Suppressor macrophage treated with lipopolysaccharide for 1 hour (primary cell): ENCODE measurements at places on chromosomes 2 and 18.

GRCh38 chr2:104504331-104505073 is 349.4 kb upstream of the POU3F3 start:
- no peak for DNase-seq

- DNase-seq, result no peak
Measured at GRCh38 chr18:3225588-3225987, 5.8 kb upstream of the MYOM1 start.

DNA sequence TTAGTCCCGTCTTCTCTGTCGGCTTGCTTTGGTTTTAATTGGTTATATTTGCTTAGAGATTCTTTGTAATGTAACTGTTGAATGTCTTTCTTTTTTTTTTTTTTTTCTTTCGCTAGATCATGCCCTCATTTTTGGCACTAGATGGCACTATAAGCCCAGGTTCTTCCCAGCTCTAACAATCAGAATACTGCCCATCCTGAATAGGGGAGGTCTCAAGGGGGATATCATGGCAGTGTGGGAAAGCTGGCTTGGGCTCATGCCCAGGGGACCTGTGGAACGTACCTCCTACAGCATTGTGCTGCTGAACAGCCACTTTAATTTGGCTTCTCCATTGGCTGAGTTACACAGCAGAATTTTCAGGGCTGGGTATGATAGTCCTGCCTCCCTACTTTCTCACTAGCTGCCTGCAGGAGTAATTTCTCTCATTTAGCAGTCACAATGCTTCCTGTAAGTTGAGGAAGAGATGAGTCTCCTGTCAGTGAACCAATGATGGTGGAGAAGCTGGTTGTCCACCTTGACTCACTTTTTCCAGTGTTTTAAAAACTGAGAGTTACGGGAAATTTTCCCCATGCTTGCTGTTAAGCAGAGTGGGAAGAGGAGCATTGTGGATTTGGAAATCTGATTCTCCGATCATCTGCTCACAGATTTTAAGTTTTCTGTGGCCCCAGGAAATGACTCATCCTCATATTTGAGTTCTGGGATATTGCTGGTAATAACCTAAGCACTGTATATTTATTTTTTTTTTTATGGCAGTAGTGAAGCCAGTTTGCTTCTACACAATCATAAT is 47.2 kb downstream of the RAD51AP2 start:
- peak; percentile 32 for DNase-seq

DNA sequence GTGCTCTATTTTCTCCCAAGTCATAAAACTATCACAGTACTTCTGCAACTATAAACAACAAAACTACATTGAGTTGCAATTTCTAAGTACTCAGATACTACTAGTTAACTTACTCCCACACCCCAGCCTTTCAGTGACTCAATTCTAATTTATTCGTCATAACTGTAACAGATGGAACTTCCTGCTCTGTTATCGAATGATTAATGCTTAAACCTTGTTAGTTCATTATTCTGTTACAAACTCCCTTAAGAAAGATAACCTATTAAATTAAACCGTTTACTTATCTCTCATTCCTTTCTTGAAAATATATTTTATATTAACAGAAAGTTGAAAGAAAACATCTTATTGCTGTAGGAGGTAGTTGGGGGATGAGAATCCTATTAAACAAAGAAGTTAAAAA is 17.0 kb downstream of the TNFAIP6 start:
- peak; percentile 56 for DNase-seq

DNA sequence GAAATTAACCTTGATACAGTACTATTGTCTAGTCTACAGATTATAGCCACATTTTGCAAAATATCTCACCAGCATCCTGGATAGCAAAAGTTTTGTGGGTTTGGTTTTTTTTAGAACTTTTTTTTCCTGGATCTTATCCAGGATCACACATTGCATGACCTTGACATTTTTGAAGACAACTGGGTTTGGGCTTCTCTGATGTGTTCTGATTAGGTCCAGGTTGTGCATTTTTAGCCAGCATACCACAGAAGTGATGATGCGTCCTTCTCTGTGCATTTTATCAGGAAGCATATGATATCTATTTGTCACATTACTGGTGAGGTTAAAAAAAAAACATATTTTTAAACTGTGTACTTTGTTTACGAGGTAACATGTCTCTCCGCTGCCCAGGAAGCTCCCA is 221.0 kb upstream of the OSR1 start:
- DNase-seq, result no peak

DNA sequence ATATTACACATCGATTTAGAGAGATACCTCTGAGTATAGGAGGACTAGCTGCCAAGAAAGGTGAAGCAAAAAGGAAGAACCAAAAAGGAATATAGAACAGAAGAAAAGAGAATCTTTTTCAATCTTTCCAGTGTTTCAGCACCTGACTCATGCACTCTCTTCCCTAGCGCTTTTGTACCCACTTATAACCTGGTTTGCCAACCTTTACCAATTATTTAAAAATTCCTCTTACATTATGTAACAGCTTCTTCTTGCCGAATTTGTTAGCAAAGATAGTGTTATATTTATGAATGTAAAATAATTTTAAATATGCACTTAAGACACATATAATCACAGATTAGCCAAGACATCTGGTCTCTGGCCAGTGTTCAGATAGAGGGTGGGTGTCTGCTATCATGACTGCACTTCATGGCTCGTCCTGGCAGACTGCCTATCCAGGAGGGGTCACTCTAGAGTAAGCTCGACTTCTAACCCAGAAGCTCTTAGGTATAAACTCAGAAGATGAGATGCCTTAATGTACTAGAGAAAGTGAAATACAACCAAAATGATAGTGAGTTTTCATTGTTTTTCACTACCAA is 122.9 kb downstream of the ATAD2B start:
- no peak for DNase-seq

GRCh38 chr2:126707191-126707590 is 51.2 kb downstream of the GYPC start:
- DNase-seq, result no peak

DNA sequence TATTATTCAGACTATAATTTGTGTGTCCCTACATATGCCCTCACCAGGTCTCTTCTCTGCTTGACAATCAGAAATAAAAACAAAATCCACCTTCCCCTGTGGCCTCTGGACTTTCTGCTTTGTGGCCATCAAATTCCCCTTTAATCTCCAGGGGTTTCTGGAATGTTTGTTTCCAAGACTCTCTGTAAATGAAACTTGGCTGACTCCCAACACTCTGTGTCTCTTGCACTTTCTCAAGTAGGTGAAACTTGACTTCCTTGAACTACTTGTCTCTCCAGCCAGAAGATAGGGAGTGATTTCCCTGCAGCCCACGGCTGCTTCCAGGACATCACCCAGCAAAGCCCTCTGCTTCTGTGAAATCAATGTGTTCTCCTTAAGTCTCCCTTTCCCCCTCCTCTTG is 54.1 kb upstream of the AQP4 start:
- no peak for DNase-seq

- no peak for DNase-seq
Measured at GRCh38 chr18:49652881-49653724, 91.2 kb downstream of the LIPG start.

GRCh38 chr18:3422905-3423304 is 27.1 kb upstream of the TGIF1 start:
- no peak for DNase-seq

GRCh38 chr2:46351750-46352138 is 54.5 kb downstream of the EPAS1 start:
- no peak for DNase-seq

- peak; percentile 39 for DNase-seq
Measured at GRCh38 chr2:104752504-104752903, 101.4 kb upstream of the POU3F3 start.

- no peak for DNase-seq
Measured at GRCh38 chr18:57539702-57540101, 46.8 kb downstream of the FECH start.

DNA sequence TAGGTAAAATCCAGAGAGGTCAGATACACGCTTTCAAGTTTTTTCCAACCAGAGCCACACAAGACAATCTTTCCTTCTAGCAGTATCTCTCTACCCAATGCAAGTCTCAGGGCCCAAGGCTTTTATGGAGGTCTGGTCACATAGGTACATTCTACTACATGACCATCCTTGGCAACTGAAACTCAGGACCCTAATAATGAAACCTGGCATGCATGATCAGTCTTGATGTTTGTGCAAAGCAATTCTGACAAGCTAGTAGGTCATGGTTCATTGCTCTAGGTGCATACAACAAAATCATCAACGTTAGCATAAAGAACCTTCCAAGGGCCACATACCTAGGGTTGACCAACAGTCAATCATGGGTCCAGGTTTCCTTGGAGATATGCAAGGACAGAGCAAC is 33.2 kb upstream of the CCDC88A start:
- no peak for DNase-seq

- DNase-seq, result peak; percentile 62
Measured at GRCh38 chr18:41655074-41655473, 300.0 kb upstream of the PIK3C3 start.

DNA sequence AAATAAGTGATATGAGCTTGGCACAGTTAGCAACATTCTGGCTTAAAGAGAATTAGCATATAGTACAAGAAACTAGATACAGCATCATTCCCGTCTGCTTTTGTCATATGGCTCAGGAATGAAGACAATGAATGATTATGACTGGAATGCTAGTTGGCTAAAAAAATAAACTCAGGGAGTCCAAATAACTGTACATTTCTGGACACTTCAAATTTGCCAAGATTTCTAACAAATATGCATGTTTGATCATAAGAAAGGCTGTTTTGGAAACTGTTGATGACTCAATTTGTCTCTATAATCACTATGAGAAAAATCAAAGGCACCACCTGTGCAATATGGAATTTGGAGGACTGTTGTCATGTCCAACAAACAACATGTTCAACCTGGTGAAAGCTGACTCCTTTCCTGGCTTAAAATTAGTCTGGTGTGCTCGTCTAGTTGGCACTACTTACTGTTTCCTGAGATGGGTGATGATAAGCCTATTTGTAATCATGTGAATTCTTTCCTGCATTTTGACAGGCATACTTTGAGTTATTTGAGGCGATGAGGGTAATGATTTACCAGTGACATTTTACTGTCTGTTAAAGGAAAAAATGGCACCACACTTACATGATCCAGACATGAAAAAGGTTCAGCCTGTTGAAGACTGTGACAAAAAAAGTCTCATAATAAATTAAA is 133.9 kb upstream of the CDH20 start:
- no peak for DNase-seq

DNA sequence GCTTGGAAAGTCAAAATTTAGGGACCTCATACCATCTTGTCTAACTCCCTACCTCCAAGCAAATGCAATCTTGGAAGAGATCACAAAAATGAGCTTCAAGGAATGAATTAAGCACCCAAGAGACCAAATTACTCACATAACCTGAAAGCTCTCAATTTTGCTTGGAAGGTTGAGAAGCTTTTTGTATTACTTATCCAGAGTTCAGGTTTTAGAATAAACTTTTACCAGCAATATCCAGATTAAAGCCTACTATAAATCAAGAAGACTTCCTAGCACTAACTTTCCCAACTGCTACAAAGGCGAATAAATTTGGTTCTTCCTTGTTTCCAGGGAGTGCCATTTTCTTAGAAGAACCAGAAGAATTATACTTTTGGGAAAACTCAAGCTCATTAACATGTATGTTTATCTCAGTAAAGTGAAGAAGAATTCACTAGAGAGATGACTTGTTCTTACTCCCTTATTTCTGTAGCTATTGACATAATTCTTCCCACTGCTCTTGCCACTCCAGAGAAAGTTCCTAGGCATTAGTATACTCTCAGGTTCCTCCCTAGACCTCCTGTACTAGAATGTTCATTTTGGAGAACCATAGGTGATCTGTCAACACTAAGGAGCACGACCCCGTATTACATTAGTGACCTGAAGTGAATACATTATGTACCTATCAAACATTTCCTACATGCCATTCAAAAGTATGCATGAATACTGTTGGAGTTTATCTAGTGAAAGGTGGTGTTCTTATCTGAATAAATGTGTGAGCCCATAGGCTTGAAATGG is 18.0 kb upstream of the STPG4 start:
- no peak for DNase-seq

DNA sequence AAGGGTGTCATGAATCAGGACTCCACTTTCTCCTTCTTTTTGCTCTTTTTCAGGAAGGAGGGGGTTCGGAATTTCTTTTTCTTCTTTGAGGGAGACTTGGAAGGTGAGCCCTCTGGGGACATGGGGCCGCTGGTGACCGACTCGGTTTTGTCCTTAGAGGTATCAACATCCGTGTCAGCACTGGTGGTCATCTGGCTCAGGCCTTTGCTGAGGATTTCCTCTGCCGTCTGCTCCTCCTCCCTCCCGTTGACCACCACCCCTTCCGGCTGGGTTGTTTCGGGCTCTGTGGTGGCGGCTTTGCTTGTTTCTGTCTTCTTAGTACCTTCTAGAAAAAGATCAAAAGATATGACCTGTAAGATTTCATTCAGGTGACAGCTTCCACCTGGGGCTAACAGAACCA is 104.6 kb downstream of the ADD2 start:
- no peak for DNase-seq

GRCh38 chr2:210356944-210357343 is 42.0 kb upstream of the MYL1 start:
- no peak for DNase-seq

DNA sequence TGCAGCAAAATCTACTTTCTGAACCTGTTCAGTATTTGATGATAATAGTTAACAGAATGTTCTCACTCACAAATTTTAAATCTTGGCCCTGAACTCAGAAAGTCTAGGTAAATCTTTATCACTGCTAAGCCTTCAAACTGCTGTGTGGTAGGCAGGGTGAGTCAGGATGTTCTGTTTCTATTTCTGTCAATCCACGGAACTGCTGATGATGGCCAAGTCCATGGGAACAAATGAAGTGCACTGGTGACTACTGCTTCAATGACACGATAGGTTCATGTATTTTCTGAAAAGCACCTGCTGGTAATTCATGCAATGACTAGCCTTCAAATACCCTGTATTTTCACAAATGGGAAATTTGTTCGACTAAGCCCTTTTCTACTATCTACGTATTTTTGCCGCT is 14.2 kb downstream of the NIFK start:
- DNase-seq, result peak; percentile 62

DNA sequence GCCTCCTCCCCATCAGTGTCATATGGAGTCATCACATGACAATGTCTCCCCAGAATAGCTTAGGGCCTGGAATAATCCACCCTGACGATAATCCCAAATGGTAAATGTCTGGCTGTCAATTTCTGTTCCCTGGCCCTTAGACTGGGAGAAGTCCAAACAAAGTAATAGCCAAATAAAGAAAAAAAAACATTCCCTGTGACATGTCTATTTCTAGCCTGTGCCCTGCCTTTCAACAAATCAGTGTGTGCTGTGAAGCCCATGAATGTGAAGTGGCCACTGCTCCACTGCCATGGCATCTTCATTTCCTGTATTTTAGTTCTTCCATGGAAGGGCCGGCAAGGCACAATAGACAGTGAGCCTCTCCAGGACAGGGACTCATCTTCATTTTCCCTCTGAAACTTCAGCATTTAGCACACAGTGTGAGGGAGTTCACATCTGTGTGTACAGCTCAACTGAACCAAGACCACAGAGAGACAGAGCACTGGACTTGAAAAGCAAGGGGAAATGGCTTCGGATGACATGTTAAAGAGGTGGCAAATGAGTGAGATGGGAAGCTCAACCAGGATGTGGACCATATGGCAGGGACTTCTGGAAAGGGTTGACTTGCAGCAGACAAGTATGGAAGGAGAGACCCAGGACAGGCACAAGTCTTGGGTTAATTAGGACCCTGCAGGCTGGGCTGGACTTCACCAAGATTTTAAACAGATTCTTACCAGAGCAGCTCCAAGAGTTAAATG is 140.0 kb downstream of the ANTXR1 start:
- no peak for DNase-seq

GRCh38 chr2:63663013-63663864 is 74.5 kb downstream of the MDH1 start:
- DNase-seq, result peak; percentile 38

GRCh38 chr18:26940744-26941398 is 75.4 kb upstream of the AQP4 start:
- DNase-seq, result no peak

GRCh38 chr18:74281011-74281979 is 10.5 kb downstream of the CYB5A start:
- DNase-seq, result no peak
